ENCODE measurements at places on chromosomes 11 and 22. TPM values are rescaled to one million over a fixed set of nuclear protein-coding genes. Genes with fewer than 3 reads are reported as not detected.

DNA sequence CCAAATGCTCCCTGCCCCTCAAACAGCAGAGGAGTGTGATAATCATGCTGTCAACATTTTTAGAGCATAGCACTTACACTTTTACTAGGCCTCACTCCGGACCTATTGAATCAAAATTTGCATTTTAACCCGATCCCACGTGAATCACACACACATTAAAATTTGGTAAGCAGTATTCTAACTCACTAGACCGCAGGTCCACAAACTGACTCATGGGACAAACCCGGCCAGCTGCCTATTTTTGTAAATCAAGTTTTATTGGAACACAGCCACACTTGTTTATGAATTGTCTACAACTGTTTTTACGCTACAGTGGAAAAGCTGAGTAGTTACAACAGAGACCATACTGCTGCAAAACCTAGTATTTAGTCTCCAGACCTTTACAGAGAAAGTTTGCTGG lies 43.3 kb downstream of the SNX19 start:
- DNase-seq, result no peak

LGR4 gene
- 10.8 TPM for total RNA-seq

GRCh38 chr22:50341977-50342650 lies 1.0 kb upstream of the PPP6R2 start:
- peak; percentile 94 for DNase-seq

DNA sequence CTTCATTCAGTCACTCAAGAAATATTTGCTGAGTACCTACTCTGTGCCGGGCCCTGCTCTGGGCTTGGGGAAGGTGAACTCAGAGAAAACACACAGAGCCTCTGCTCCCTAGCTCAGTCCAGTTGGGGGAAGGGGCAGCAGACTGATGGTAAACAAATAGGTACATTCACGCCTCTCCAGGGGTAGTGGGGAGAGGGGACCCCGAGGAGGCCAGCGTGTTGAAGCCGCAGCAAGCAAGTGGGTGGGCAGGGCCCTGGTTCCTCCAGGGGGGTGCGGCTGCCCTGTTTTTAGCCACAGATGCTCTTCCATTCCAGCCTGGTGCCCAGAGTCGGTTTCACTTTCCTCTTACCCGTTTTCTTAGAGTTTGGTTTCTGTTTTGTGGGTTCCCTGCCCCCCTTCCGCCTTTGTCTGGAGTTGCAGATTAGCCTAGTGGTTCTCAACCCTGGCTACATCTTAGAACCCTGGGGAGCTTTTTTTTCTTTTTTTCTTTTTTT lies 8.7 kb downstream of the DRAP1 start:
- no peak for DNase-seq

ABCG4 gene
- total RNA-seq, result 0.10 TPM

DNA sequence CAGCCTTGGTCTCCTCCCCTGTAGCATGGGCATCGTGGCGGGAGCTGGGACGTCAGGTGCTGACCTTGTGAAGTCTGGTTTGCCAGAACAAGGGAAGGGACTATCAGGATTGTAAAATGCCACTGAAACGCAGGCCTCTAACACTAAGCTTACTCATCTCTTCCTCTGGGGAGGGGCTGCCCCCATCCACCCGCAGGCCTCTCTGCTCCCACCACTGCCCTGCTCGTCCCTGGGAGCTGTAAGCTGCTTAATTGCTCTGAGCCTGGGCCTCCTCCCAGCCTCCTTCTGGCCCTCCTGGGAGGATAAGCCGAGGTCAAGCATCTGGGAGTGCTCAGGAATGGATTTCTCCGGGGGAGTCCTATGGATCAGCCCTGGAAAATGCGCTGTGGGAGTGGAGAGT lies 8.4 kb downstream of the SHISAL1 start:
- no peak for DNase-seq

DNA sequence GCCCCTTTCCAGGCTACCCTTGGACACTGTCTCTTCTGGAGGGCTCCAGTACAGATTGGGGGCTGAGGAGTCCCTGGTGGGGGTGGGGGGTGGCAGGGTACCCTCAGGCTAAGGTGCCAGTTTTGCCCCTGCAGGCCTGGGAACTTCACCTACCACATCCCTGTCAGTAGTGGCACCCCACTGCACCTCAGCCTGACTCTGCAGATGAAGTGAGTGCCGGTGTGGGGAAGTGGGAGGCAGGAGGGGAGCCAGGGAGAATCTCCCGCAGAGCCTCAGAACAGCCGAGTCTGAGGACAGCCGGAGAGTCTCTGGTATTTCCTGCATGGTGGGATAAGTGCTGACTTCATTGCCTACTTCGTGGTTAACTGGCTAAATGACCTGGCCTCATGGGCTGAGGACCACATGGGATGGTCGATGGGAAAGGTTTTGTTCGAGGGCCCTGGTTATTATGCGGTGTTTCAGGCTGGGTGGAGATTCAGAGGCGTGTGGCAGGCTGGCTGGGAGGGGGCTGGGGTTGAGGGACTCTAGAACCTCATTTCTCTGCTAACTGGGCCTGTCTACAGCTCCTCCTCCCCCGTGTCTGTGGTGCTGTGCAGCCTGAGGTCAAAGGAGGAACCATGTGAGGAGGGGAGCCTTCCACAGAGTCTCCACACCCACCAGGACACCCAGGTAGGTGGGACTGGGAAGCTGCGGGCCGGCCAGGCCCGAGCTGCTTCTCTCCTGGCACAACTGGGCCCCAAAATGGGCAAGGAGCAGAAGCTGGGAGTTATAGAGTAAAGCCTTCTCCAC lies 8.5 kb downstream of the TMEM258 start:
- DNase-seq, result no peak

HEPACAM gene
- 0.08 TPM for total RNA-seq

GRCh38 chr11:11944444-11944843 lies 64.0 kb downstream of the DKK3 start:
- no peak for DNase-seq

DNA sequence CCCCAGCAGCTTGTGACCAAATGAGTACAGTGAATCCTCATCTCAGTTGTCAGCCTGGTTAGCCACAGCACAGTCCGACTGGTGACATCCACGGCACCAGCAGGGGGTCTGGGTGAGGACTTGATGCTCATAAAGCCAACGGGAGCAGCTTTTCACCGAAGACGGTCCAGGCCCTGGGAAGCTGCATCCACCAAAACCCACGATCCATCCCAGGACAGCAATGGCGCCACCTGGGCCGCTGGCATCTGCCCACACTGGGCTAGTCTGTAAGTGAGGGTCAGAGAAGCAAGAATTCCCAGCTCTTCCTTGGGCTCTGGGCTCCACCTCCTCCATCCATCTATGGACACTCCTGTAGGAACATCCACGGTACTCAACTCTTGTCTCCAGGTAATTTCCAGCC lies 25.1 kb upstream of the FXYD6 start:
- no peak for DNase-seq

DEUP1 gene
- not detected for total RNA-seq

- no peak for DNase-seq
Measured at GRCh38 chr11:33344611-33345010, 87.4 kb downstream of the HIPK3 start.

DNA sequence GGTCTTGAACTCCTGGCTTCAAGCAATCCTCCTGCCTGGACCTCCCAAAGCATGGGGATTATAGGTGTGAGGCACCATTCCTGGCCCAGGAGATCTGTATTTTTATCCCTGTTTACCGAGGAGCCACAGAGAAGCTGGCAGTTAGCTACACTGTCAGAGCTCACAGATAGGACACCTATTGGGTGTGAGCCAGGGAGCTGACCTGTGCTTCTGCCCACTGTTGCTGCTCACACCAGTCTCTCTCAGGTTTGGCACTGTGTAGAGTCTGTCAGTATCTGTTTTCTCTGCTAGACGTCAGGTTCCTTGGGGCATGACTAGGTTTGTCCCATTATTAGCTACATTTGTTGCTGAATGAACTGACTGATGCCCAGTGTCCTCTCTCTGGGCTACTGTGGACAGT lies 17.5 kb downstream of the PPP6R2 start:
- no peak for DNase-seq

- no peak for DNase-seq
Measured at GRCh38 chr11:122304306-122304705, 188.3 kb upstream of the BLID start.

DNA sequence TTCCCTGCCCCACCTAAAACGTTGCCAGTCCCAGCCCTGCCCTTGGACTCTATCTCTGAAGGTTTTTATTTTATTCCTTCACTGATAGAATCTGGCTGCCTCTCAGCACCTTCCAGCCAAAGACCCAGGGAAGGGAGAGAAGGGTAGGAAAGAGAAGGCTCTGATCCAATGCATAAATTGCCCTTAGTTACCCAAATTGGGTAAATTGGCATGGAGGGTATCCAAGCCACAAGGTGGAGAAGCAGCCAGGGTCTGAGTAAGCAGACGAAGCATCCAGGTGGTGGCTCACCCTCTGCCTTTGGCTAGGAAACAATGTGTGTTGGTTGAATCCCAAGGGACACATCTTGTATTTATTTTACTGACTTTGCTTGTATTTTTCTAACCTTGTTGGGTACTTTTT lies 89.0 kb downstream of the FEZ1 start:
- DNase-seq, result no peak

- peak; percentile 11 for DNase-seq
Measured at GRCh38 chr11:6925636-6926207, 504 bp upstream of the ZNF215 start.

NNMT gene
- not detected for total RNA-seq

OR52I1 gene
- not detected for total RNA-seq

GRCh38 chr22:45998638-45999378 lies 21.8 kb upstream of the WNT7B start:
- DNase-seq, result no peak

PLET1 gene
- total RNA-seq, result not detected

KRTAP5-11 gene
- total RNA-seq, result not detected

DNA sequence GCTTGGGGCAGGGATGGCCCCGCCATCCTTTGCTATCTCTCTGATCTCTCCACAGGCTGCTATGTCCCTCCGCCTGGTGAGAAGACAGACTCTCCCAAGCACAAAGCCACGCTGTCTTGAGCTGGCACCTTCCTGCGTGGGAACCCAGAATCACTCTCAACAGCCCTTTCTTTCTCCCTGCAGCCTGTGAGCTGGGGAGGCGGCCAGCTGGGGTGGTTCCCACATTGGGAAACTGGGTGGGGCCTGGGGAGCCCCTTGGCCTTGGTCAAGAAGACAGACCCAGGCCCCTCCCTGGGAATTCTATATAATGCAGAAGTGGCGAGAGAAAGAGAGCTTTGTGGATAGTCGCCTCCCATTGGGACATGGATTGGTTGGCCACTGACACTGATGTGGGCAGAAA lies 129.0 kb upstream of the TIMP3 start:
- no peak for DNase-seq

- no peak for DNase-seq
Measured at GRCh38 chr11:34916843-34917770, 689 bp downstream of the PDHX start.

- DNase-seq, result no peak
Measured at GRCh38 chr11:124835918-124836317, 29.3 kb upstream of the ROBO3 start.

OR6Q1 gene
- total RNA-seq, result not detected

DNA sequence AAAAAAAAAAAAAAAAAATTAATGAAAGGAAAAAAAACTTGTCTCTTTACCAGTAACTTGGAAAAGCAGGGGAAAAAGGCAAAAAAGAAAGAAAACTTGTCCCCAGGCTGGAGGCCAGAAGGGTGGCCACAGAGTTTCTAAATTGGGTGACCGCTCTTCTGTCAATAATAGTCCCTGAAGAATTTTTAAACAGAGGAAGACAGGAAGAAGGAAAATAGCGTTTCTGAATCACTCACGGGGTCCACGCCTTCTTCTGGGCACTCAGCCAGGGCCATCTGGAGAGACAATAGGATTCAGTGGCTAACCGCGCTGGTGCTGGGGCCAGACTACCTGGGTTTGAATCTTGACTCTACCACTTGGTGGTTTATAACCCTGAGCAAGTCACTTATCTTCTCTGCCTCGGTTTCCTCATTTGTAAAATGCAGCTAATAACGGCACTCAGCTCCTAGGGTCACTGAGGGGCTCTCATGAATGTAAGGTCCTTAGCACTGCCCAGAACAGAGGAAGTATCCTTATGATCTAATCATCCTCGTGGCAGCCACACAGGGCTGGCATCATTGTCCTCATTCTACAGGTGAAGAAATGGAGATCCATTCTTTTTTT lies 7.0 kb downstream of the C11orf86 start:
- no peak for DNase-seq

DNA sequence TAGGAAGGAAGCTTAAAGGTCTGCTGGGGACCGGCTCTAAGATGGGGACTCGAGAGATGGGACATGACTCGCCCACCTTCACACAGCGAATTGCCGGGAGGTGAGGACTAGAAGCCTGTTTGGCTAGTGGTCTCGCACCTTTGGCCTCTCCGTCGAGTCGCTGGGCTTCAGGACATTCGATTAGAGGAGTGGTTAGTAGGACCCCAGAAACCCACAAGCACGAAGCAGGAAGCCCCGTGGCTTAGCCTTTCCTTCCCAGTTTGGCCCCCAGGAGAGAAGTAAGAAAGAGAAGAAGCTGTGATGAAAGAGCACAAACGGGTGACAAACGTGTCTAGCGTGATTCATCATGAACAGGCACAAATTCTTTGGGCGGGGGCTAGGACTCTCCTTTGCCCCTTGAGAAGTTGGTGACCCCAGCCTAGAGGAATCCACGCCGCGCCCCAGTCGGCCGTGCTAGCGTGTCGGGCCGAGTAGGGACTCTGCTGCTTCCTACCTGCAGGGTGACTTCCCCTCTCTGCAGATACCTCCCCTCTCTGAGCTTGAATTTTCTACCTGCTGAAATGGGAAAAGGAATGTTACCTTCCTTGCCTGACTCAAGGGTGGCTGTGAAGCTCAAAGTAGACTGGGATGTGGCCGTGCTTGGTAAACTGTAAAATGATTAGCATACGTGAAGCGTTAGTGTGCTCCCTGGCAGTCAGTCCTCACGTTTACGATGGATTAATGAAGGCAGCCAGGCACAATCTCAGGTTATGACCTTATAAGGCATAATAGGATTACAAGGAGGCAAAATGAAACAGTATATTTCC lies 1.1 kb upstream of the ADM start:
- peak; percentile 34 for DNase-seq

TECTA gene
- 2.2 TPM for total RNA-seq

TUBA8 gene
- total RNA-seq, result 0.46 TPM

DNA sequence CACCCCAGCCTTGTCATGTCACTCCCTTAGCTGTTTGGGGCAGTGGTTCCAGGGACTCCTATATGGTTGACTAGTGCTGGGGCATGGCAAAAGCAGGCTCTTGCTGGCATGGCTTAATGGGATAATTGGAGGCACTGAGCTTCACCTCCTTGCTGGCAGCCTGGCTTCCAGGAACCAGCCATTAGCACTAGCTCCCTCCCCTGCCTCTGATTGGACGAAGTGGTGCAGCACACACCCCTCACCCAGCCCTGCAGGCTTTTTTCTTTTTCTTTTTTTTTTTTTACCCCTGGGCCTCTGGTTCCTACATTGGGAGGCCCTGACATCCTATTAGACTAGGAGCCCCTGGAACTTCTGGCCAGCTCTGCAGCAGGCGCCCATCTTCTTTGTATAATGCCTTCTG lies 18.6 kb downstream of the PHLDB1 start:
- no peak for DNase-seq

GUCY1A2 gene
- total RNA-seq, result 0.10 TPM
